ENCODE measurements at places on chromosomes 7 and 10.

GRCh38 chr7:44767912-44768627 is 19.4 kb downstream of the ZMIZ2 start:
- H3K36me3 ChIP-seq: peaks cover 11% of the 10 kb centered on the region
- H3K27ac ChIP-seq: peak overlapping the region; percentile 84
- H3K27me3 ChIP-seq: no peaks in the 10 kb centered on the region
- H3K4me3 ChIP-seq: peak overlapping the region; percentile 61
- peaks cover 48% of the 10 kb centered on the region for H3K4me1 ChIP-seq

DNA sequence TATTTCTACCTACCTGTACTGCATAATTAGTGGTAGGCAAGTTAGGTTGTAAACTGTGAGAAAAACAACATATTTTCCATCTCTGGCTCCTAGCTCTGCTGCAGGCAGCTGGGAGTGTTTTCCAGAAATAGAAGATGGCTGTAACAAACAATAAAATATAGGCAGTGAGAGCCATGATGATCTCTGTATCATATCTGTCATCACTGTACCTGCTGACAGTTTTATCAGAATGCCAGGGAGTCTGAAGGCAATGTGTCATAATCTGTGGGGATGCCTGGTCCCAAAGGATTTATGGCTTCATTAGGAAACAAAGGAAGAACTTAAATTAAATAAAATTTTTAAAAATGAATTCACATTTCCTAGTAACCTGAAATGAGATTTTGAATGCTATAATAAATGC is 160.9 kb upstream of the SMIM30 start:
- no peaks in the 10 kb centered on the region for H3K36me3 ChIP-seq
- no peak overlapping the region for H3K4me3 ChIP-seq
- no peak for DNase-seq
- H3K4me1 ChIP-seq: no peaks in the 10 kb centered on the region
- H3K27ac ChIP-seq: no peak overlapping the region

- H3K27ac ChIP-seq: no peak overlapping the region
- H3K36me3 ChIP-seq: peaks cover 6% of the 10 kb centered on the region
- DNase-seq: no peak
- peaks cover 18% of the 10 kb centered on the region for H3K4me1 ChIP-seq
- H3K27me3 ChIP-seq: no peaks in the 10 kb centered on the region
These were observed 77.8 kb downstream of the JAZF1 start for GRCh38 chr7:28102797-28103196.

DNA sequence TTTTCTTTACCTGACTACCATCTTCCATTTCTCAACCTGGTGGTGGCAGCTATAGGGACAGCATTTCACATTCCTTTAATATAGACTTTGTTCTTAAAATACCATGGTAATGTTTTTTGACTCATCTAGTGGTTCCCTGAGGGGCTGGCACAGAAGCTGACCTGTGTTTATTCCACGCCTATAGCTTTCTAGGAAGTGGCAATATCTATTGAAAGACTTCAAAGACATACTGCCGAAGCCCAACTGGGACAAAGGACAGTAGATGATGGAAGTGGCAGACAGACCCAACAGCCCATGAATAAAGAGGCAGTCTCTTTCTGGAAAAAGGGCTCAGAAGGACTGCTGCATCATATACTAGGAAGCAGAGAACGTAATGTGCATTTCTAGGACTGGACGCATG is 11.2 kb downstream of the SUN3 start:
- H3K27me3 ChIP-seq: peaks cover 40% of the 10 kb centered on the region
- no peak for DNase-seq
- no peaks in the 10 kb centered on the region for H3K36me3 ChIP-seq
- H3K27ac ChIP-seq: no peak overlapping the region
- H3K4me3 ChIP-seq: no peak overlapping the region

DNA sequence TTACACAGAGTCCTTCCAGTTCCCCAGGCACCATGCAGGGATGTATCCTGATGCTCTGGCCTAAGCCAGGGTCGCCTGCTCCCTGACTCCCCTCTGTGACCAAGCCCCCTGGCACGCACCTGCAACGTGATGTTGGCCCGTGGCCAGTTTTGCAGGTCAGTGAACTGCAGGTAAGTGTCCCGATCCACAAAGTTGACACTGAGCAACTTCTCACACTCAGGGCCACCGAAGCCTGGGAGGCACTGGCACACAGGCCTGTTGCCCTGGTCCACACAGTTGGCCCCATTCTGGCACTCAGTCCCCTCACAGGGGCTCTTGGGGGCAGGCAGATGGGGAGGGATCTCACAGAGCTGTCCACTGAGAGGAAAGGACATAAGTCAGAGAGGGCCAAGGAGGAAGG is 174.3 kb downstream of the LCOR start:
- H3K4me3 ChIP-seq: no peak overlapping the region
- no peaks in the 10 kb centered on the region for H3K4me1 ChIP-seq
- peaks cover 4% of the 10 kb centered on the region for H3K36me3 ChIP-seq
- H3K27ac ChIP-seq: no peak overlapping the region
- H3K27me3 ChIP-seq: no peaks in the 10 kb centered on the region
- no peak for DNase-seq

GRCh38 chr7:66727058-66727457 is 13.5 kb upstream of the RABGEF1 start:
- no peaks in the 10 kb centered on the region for H3K27me3 ChIP-seq
- peaks cover 8% of the 10 kb centered on the region for H3K36me3 ChIP-seq
- H3K4me3 ChIP-seq: no peak overlapping the region
- peaks cover 6% of the 10 kb centered on the region for H3K4me1 ChIP-seq
- DNase-seq: no peak

DNA sequence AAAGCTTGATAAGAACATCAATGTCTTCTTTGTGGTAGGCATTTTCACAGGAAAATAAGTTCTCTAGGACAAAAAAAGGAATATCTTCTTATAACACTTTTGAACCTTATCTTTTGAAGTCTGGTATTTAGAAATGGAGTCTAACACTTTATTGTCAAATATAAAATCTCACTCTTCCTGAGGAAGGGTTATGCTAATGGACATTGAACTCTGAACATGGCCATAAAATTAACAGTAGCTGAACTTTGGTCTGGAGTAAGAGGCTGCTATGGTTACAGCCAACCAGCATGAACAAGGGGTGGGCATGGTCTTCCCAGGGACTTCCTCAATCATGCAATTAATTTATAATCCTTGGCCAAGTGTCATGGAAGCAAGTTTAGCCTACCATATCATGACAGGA is at the start of gene CLRN3:
Gene CLRN3, minus strand, starts transcription at position 199 of the 400 bp plus-strand sequence. Its CDS starts 157 bp downstream, at position 42.
- DNase-seq: no peak
- no peak within 1 kb of the TSS for H3K4me3 ChIP-seq
- no peaks in the 10 kb centered on the region for H3K36me3 ChIP-seq
- H3K4me1 ChIP-seq: no peaks in the 10 kb centered on the region

DNA sequence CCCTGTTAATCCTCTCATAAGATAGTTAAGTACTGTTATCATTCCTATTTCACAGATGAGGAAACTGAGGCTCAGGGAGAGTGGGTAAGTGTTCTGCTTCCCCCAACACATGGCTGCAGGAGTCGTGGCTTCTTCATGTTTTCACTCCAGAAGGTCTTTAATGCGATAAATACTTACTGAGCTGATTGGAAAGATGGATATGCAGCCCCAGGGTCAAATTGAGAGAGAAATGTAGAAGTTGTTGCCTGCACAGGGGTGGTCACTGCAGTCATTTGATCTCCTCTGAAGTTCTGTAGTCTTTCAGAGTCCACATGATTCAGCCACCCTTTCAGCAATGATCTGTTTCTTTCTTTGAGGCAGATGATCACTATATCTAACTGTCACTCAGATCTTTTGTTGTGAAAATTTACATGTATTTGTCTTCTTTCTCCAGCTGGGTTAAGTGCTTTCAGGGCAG is 29.3 kb downstream of the CRCP start:
- no peak for DNase-seq
- H3K4me1 ChIP-seq: peaks cover 30% of the 10 kb centered on the region
- no peak overlapping the region for H3K27ac ChIP-seq
- no peaks in the 10 kb centered on the region for H3K27me3 ChIP-seq
